Placental epithelial cell (primary cell): ENCODE measurements at places on chromosomes 5 and 9. TPM values are rescaled to one million over a fixed set of nuclear protein-coding genes. Genes with fewer than 3 reads are reported as not detected.

Gene KCNIP1
- under 0.01 and 0.11 TPM in 2 replicates for total RNA-seq

Gene JMY
- 8.4 and 9.4 TPM in 2 replicates for total RNA-seq

Gene XRCC4
- 6.1 and 8.6 TPM in 2 replicates for total RNA-seq

Gene PCSK1
- total RNA-seq = 0.39 TPM in 1 of 2 replicates, not detected in the other

Gene ZNF782
- total RNA-seq = 4.0 and 6.3 TPM in 2 replicates

Gene PLPPR1
- not detected in 2 replicates for total RNA-seq

Gene C5orf46
- 9.9 and 22.0 TPM in 2 replicates for total RNA-seq

Gene NAIP
- total RNA-seq = 5.3 and 11.0 TPM in 2 replicates

Gene ZDHHC12
- 82.4 and 97.1 TPM in 2 replicates for total RNA-seq

Gene CLPTM1L
- total RNA-seq = 144 and 197 TPM in 2 replicates

Gene OR1J2
- total RNA-seq = not detected in 2 replicates

Gene PCA3
- total RNA-seq = 0.39 TPM in 1 of 2 replicates, not detected in the other

Gene IL11RA
- 22.6 and 37.7 TPM in 2 replicates for total RNA-seq

Gene LCN1
- total RNA-seq = not detected in 2 replicates

Gene MYMK
- total RNA-seq = not detected in 2 replicates

Gene IGFBPL1
- 13.3 and 48.3 TPM in 2 replicates for total RNA-seq

Gene AMBP
- not detected in 2 replicates for total RNA-seq

Gene SCGB3A2
- total RNA-seq = 1.2 TPM in 1 of 2 replicates, not detected in the other

Gene KCNMB1
- total RNA-seq = 0.33 and 0.79 TPM in 2 replicates

Gene IL13
- total RNA-seq = not detected in 2 replicates

Gene PDZD2
- total RNA-seq = under 0.01 TPM in 1 of 2 replicates, not detected in the other

Gene C9orf153
- under 0.01 TPM in 1 of 2 replicates, not detected in the other for total RNA-seq

Gene NRARP
- not detected in 2 replicates for total RNA-seq

Gene GSN
- 682 and 744 TPM in 2 replicates for total RNA-seq

Gene TIMD4
- total RNA-seq = not detected in 2 replicates

Gene BRIX1
- total RNA-seq = 14.9 and 23.1 TPM in 2 replicates

Gene PCDHA6
- total RNA-seq = 0.22 and 0.39 TPM in 2 replicates

Gene PCDHGA4
- 1.5 and 2.7 TPM in 2 replicates for total RNA-seq

Gene IZUMO3
- not detected in 2 replicates for total RNA-seq

Gene BHMT2
- not detected in 2 replicates for total RNA-seq

Gene ATP6V1G1
- 114 and 128 TPM in 2 replicates for total RNA-seq

Gene CDH12
- total RNA-seq = not detected in 2 replicates

Gene PLPP1
- total RNA-seq = 21.6 and 31.2 TPM in 2 replicates

Gene LCN15
- total RNA-seq = not detected in 2 replicates

Gene SLC30A5
- 49.7 and 58.1 TPM in 2 replicates for total RNA-seq

Gene TMEM215
- not detected in 2 replicates for total RNA-seq

Gene SLC36A3
- 0.11 TPM in 1 of 2 replicates, not detected in the other for total RNA-seq

Gene IFNA21
- not detected in 2 replicates for total RNA-seq

Gene DBH
- total RNA-seq = not detected in 2 replicates

Gene TSSK1B
- 0.79 TPM in 1 of 2 replicates, not detected in the other for total RNA-seq

Gene BRD9
- 25.3 and 32.6 TPM in 2 replicates for total RNA-seq

Gene ANKDD1B
- total RNA-seq = 0.33 and 1.2 TPM in 2 replicates

Gene TSLP
- total RNA-seq = not detected in 2 replicates

Gene ARSI
- total RNA-seq = 9.4 and 12.5 TPM in 2 replicates

Gene AIF1L
- 39.0 and 48.7 TPM in 2 replicates for total RNA-seq

Gene AMACR
- total RNA-seq = 12.6 and 21.1 TPM in 2 replicates

Gene AK8
- 0.22 and 0.79 TPM in 2 replicates for total RNA-seq

Gene ST8SIA4
- total RNA-seq = 7.5 TPM in 2 replicates

Gene S1PR3
- total RNA-seq = 69.3 and 126 TPM in 2 replicates

Gene NKD2
- total RNA-seq = not detected in 2 replicates

Gene PCDHB11
- 0.39 TPM in 1 of 2 replicates, not detected in the other for total RNA-seq
